Non-pigmented ciliary epithelial cell (primary cell): ENCODE measurements at places on chromosomes 2 and 18.

DNA sequence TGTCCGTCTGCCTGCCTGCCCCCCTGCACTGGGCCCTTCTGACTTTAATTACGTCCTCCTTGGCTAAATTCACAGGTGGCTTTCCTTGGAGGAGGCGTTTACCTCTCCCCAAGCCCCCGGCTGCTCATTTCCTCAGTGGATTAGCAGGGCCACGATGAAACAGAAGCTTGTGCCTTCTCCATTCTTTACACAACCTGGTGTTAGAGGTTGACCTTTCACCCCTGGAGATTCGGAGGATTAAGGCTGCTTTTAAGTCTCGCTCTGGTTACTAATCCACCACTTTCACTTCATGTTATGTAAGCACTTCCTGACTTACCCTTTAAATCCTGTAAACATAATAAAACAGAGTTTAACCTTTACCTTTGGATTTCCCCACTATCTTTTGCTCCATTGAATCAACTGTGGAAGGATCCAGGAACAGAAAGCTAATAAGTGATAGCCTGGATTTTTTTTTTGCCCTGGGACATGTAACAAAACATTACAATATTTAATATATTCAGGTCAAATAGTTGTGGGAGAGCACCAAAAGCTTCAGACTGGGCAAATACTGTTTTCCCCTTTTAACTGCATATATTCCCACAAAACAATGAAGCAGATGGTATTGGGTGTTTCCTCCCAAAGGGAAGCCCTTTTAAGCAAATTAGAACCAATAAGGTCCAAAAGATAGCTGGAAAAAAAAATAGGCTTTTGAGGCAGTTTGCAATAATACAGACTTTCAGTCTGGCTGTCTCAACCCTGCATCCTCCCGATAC lies 370.2 kb downstream of the EN1 start:
- no peak for DNase-seq

DNA sequence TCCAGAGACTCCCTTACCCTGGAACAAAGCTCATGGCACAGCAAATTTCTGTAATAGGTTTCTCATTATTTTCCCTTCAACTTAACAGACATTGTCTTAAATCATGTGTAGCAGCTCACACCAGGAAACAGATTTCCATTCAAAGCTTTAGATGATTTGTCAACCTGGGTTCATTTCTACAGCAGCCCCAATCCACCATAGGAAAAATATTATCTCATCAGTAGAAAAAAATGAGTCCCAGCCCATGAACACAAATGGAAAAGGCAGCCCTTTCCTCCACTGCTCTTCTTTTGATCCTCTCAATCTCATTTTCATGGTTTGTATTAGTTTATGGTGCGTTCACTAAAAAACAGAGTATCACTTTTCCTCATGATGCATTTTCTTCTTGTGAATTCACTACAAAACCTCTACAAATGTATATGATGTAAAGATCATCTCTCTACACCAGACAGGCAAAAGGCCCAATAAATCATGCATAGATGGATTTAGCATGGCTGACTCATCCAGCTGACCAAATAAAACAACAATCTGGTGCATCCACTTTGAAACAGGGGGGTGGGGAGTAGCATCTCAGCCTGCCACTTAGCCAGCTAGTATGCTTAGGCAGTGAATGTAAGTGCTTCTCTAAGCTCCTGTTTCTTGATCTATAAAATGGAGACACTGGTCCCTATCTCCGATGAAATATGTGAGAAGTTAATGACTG lies 78.6 kb downstream of the SATB2 start:
- DNase-seq, result peak; percentile 53

- no peak for DNase-seq
Measured at GRCh38 chr2:135818937-135819610, 17.9 kb downstream of the LCT start.

DNA sequence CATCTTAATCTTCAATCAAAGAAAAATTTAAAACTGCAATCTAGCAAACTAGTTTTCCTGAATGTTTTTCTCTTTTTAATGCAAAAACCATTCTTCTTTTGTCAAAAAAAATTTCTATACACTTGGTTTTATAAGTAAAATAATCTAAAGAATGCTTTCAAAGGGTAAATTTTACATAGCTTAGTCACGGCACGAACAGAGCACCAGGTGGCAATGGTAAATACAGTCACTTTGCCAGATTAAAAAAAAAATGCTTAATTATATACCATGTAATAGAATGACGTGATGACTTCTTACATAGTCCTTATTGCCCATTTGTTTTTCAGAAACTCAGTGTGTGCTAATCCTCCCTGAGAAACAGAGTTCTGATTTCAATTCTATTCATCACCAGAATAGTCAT lies 10.4 kb downstream of the FEZ2 start:
- no peak for DNase-seq

DNA sequence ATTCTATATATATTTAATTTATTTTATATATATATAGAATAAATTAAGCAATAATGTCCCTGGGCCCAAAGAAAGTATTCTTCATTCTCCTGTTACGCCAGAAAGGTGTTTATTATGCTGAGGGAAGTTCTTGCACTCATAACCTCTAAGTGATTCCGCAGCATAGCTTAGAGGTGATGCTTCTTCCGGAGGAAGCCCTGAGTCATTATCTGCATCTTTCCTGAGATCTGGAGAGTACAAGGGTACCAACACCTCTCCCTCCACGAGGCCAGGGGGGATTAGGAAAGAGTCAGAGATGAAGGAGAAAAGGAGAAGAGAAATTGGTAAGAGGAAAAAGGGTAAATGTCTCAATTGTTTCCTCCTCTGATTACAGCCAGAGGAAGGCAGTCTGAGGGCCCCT lies 43.1 kb upstream of the RTN4 start:
- DNase-seq, result no peak

DNA sequence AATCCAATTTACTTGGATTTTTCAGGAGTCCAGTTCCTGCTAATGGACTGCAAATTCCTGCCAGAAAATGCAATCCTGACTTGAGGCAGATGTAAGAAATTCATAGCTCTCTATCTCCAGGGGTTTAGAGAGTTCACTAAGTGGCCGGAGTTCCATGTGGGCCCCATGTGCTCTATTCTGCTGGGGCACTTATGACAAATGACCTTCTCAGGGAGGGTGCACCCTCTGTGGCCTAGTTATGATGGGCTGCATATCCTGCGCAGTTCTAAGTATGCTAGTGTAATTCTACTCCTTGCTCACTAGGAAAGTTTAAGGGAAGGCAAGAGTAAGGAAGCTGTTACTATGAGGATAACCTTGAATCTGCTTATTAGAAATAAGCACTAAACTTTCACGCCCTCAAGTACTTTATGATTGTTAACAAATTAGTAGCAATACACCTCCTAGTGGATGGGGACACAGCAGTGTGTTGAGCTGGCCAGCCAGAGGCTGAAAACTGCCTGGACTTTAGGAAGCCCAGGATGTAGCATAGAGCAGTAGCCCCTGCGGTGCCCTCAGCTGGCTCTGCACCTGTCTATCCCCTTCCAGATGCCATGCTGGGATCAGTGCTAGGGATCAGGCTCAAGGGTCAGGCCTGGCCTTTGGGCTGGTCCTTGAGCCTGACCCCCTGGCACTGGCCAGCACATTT lies 14.4 kb downstream of the SMYD1 start:
- no peak for DNase-seq

- no peak for DNase-seq
Measured at GRCh38 chr2:158778243-158778642, 16.9 kb upstream of the DAPL1 start.

DNA sequence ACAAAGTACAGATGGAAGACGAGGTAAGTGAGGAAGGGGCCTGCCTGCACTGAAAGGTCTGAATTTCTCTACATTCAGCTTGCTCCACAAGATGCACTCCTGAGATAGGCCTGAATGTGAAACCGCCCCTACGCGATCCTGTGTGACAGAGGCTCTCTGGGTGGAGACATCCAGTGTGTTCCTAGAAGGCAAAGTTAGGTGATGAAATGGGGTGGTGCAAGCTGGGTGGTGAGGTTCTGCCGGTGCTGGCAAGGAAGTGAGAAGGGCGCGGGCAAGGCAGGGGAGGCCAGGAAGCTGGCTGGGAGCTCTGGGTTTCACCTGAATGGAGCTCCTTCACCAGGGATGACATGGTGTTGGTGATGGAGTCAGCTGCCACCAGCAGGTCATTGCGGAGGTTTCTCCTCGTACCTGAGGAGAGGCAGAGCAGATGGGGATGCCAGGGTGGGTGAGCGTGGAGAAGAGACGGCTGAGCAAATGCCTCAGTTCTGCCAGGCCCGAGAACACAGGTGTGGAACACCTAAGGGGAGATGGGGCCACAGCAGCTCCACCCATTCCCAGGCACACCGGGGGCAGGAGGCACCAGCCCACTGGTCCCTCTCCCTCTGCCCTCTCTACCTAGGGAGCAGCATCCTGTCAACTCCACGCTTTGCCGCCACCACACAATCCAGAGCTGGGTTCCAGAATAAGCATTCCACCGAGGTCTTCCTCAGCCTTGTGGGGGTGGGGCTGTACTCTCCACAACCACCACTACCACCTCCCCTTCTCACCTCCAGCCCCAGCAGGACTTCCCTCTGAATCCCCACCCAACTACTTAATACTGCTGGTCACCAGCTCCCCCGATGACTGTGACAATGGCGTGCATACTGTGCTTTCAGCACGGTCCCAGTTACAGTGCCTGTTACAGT lies 45.5 kb upstream of the DNMT3A start:
- DNase-seq, result no peak

- DNase-seq, result no peak
Measured at GRCh38 chr2:189633392-189633811, 27.9 kb upstream of the ASNSD1 start.

GRCh38 chr2:148926291-148926961 lies 51.4 kb downstream of the KIF5C start:
- no peak for DNase-seq

GRCh38 chr2:75560768-75561565 lies at the start of gene EVA1A:
Gene EVA1A, minus strand, starts transcription at chr2:75560939. Its CDS starts 42,799 bp downstream, at chr2:75518140.
- DNase-seq, result no peak

GRCh38 chr2:23619941-23620340 lies 235.0 kb downstream of the KLHL29 start:
- DNase-seq, result no peak

DNA sequence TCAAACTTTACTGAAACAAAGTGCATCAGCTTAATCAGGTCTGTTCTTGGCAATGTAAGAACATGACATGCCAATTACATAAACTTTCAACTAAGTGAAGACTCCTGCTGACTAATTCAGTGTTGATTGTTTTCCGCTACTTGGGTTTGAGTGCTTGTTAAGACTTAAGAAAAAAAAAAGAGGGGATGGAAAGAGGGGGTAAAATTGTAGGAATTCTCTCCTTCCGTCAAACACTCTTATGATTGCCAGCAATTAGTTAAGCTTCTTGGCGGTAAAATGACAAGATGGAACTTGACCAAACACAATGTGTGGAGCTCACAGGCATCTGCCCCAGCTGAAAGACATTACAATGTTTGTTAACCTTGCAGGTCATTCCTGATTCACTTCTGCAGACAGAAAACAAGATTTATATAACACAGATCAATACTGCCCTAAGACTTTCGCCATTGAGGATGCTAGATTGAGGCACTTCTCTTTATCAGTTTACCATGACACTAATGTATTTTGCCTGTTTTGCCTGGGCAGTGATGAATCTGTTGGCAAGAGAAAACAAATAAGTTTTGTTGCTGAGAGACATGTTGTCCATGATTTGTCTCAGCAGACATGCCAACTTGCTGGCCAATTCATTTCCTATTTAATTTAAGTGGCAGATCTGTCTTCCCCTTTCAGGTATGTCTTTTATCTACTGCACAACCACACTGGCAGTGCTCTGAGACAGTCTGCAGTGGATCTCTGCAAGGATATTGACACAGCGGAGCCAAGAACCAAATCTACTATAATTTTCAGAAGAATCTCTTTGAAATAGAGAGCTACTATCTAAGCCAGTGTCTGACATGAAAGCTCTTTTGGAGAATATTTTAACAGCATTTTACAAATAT lies 410.0 kb upstream of the KCNH7 start:
- no peak for DNase-seq

- no peak for DNase-seq
Measured at GRCh38 chr18:31578126-31578525, 13.6 kb upstream of the TTR start.

DNA sequence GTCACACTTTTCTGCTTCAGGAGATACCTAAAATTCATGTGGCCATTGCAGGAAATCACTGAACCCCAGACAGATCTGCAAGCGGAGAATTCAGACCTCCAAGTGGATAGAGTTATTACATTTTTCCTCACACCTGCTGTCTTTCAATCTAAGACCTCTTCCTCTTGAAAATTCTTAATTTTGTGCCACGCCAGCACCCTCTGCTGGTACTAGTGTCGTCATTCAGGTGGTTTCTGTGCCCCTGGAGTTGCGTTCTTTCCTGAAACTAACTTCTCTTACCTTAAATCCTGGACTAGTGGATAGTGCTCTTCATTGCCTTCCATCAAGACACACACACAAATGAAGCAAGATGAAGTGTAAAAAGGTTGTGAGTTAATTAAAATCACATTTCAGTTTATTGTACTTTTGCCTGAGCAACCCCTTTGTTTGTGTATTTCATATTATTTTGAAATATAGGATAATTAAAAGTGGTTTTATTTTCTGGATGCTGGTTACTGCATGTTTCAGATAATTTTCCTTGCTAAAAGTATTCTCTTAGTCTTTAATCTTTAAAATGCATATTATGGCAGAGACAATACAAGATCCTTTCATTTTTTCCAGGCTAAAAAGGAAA lies 1.6 kb upstream of the DNER start:
- no peak for DNase-seq

DNA sequence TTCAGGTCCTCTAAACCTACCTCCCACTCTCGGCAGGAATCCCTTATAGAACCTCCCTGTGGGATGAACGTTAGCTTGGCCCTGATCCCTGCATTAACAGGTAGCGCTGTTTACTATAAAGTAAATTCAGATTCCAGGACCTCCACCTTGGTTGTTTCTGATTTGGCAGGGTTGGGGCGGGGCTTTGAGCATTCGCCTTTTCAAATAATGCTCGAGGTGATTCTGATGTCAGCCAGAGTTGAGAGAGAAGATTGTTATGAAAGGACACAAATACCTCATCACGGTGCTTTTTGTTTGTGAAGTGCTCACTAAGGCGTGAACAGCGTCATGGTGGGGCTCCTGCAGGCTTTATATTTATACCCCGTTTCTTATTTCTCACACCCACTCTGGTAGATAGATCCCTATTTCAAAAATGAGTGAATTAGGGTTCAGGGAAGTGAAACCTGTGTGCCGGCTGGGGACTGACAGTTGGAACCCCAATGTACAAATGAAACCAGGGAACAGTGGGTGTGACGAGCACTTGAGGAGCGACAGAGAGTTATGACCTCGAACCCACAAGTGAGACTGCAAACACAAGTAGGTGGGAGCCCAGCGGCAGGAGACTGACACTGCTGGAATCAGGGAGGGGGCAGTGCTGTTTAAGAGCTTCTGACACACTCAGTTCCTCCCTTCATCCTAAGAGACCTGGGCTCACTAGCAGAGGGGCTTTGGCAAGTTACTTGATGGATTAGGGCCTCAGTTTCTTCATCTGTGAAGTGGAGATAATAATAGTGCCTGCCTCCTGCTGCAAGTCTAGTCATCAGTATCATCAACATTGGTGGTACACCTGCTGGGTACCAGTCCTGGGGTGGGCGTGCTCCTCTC lies 14.2 kb upstream of the CXCR4 start:
- DNase-seq, result no peak

DNA sequence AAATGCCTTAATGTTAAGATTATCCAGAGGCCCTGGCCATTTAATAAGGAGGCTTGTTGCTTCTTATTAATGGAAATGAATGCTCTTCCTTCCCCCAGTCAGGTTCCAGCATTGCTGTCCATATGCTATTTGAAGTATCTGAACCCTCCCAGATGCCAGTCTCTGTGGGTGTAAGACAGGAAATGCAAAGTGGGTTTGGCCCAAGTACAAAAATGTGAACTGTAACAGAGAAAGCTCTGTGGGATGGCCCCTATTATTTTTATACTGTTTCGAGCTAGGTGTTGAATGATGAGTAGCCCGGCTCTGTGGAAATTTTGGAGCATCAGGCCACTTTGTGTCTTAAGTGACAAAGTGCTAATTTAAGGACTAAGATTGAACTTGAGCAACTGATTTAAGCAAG lies 141.0 kb downstream of the UXS1 start:
- peak; percentile 9 for DNase-seq
